ENCODE measurements at places on chromosomes 7 and 10.

- H3K4me1 ChIP-seq = peaks cover 25% of the 10 kb centered on the region
- DNase-seq = no peak
- peak overlapping the region; percentile 60 for H3K4me3 ChIP-seq
- no peaks in the 10 kb centered on the region for H3K36me3 ChIP-seq
- H3K27ac ChIP-seq = peak overlapping the region; percentile 95
Measured at GRCh38 chr10:22437620-22438588, 92.6 kb downstream of the SPAG6 start.

- H3K4me1 ChIP-seq = peaks cover 24% of the 10 kb centered on the region
- no peak overlapping the region for H3K27ac ChIP-seq
- H3K27me3 ChIP-seq = no peaks in the 10 kb centered on the region
- DNase-seq = no peak
Measured at GRCh38 chr7:89023877-89024276, 228.3 kb upstream of the TEX47 start.

DNA sequence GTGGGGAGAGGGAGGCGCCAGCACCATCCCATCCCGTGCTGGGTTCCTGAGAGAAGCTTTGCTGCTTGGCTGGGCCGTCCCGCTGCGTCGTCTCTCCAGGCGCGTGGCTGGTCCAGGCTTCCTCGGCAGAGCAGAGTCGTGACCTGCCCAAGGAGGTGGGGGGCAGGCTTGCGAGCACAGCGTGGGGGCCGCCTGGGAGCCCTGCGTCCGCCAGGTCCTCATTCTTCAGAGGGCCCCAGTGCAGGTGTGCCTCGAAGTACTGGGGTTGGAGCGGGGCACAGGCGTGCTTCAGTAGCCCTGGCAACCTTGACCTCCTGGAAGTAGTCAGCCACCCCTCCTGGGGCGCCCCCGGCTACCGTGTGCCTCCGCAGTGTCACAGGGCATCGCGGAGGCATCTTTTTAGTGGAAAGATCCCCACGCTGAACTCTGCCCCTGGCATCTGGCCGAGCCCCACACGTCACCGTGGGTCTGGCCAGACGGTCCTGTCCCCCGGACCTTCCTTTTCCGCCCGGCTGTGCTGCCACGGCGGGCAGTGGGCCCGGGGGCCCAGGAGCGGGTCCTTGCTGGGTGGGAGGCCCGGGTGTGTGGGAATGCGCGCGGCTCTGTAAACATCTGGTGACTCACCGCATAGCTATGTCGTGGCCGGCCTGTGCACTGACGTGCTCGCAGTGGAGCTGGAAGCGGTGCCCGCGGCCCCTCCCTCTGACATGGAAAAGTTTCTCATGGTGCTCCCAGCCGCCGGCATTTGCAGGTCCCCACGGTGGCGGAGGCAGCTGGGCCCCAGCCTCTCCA, 6.4 kb downstream of the MAFK start:
- no peaks in the 10 kb centered on the region for H3K27me3 ChIP-seq
- H3K27ac ChIP-seq = peak overlapping the region; percentile 99
- H3K36me3 ChIP-seq = no peaks in the 10 kb centered on the region
- peaks cover 46% of the 10 kb centered on the region for H3K4me1 ChIP-seq

- H3K4me3 ChIP-seq = no peak overlapping the region
- H3K27me3 ChIP-seq = no peaks in the 10 kb centered on the region
- H3K27ac ChIP-seq = no peak overlapping the region
Measured at GRCh38 chr7:81882086-81882485, 112.2 kb upstream of the HGF start.

GRCh38 chr7:39672176-39672575, 48.8 kb downstream of the RALA start:
- no peaks in the 10 kb centered on the region for H3K36me3 ChIP-seq
- H3K27ac ChIP-seq = no peak overlapping the region
- H3K4me1 ChIP-seq = no peaks in the 10 kb centered on the region
- no peaks in the 10 kb centered on the region for H3K27me3 ChIP-seq
- H3K4me3 ChIP-seq = no peak overlapping the region
- no peak for DNase-seq

Measured in tibial nerve (tissue), 4 donors.